ENCODE measurements at places on chromosomes 1 and 21.

DNA sequence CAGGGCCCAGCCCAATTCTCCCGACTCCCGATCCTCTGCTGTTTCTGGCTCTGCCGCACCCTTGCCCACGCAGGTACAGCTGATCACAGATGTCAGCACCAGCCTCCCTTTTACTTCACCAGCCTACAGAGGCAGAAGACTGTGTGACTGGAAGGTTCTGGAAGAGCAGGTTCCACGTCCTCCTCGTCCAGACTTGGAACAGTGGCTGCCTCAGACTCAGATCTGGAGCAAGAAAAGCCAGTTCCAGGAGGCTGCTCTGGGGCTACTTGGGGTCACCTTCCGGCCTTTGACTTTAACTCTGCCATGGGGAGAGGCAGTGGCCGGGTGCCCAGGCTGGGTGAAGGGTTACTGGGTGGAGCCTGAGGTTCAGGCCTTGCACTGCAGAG is 16.1 kb upstream of the KLHDC7A start:
- DNase-seq: no peak

DNA sequence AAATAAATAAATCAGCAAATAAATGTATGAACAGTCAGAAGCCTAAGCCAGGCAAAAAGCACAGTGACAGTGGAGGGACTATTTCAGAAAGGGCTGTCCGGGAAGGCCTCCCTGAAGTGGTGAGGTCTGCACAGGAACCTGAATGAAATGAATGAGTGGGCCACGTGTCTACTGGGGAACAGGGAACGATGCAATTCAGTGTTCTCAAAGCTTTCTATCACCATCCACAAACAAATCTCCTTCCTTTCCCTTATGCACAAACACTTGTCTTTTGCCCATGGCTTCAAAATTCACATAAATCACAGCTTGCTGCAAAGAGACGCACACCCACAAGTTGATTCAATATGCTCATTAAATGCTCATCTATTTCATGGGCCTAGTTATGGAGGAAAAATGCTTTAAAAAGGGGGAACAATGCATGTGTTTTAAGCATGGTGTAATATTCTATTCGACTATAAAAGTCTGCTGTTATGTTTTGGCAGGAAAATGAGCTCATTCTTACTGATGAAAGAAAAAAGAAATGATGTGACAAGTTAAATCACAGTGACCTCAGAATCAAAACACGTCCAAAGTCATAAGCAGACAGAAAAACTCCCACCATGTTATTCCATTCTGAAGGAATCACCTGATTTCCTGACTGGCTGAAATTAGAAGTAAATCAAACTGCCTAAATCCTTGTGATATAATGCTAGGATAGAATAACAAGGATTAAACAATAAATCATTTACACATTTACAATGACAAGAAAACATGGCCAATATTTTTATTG is 21.6 kb downstream of the URB1 start:
- DNase-seq: no peak

GRCh38 chr1:44808063-44808937 is at the start of gene BTBD19:
BTBD19 (plus strand) TSS chr1:44808523; CDS start chr1:44808821, 298 bp downstream.
- DNase-seq: peak; percentile 87

GRCh38 chr1:117674521-117675400 is 68.9 kb downstream of the TENT5C start:
- DNase-seq: peak; percentile 41

- no peak for DNase-seq
Observed at GRCh38 chr1:167791281-167792187, 69.8 kb downstream of the MPZL1 start.

DNA sequence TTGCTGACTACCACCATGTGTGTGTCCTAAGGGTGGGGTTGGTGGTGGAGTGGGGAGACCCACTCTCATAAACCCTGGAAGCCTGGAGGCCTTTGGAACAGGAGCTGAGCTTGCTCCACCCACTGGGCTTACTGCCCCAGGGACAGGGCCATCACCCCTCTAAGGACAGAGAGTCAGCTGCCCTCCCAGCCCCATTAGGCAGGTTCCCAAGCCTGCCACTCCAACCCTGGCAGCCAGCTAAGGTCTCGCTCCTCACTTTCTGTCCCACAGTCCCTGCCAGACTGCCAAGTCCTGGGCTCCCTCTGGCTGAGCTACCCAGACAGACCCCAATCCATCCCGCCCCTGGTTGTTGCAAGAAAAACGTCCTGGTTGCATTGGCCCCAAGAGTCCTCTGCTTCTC is 3.8 kb downstream of the NT5C1A start:
- DNase-seq: no peak

- DNase-seq: no peak
Observed at GRCh38 chr1:44605914-44606615, 68.2 kb downstream of the TMEM53 start.

- no peak for DNase-seq
Observed at GRCh38 chr1:15158506-15159165, 5.1 kb downstream of the TMEM51 start.

DNA sequence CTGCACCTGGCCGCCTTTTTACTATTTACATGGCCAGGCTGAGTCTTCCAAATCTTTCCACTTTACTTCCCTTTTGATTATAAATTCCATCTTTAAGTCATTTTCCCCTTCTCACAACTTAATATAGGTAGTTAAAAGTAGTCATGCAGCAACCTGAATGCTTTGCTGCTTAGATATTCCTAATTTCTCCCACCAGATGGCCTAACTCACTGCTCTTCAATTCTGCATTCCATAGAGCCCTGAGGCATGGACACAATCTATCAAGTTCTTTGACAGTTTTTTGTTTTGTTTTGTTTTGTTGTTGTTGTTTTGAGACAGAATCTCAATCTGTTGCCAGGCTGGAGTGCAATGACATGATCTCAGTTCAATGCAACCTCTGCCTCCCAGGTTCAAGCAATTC is 21.7 kb upstream of the FAAH start:
- DNase-seq: no peak

DNA sequence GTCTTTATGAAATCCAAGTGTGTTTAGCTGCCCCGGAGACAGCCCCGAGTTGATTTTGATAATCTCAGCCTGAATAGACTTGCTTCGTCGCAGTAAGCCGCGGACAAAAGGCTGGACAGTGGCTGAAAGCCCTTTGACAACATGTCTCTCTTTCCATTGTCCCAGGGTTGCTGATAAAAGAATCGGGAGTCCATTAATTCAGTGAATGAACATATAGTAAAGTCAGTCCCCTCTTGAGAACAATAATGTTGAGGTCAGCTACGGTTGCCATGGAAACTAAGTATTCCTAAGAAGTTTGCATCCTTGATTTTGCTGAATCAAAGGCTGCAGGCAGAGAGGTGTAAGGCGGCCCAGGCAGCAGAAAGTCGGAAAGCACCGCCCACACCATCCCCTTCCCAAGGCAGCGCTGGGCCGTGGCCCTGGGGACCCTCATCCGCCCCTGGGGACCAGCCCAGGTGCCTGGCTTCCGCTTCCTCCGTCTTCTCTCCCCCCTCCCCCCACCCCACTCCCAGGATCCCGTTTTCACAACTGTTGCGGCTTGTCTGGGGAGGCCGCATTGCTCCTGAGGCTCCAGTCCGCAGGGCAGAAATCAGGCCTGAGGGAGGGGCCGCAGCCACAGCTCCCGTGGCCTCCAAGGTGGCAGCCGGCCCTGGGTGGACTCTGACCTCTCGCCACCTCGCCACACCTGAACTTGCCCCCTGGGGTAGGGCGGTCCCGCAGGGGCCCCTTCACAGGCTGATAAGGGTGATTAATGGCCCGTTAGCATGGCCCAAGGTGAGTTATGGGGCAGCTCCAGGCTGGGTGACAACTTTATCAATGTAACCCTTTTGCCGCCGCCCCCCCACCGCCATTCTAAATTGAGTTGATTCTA is 180.9 kb downstream of the PRDM16 start:
- no peak for DNase-seq

DNA sequence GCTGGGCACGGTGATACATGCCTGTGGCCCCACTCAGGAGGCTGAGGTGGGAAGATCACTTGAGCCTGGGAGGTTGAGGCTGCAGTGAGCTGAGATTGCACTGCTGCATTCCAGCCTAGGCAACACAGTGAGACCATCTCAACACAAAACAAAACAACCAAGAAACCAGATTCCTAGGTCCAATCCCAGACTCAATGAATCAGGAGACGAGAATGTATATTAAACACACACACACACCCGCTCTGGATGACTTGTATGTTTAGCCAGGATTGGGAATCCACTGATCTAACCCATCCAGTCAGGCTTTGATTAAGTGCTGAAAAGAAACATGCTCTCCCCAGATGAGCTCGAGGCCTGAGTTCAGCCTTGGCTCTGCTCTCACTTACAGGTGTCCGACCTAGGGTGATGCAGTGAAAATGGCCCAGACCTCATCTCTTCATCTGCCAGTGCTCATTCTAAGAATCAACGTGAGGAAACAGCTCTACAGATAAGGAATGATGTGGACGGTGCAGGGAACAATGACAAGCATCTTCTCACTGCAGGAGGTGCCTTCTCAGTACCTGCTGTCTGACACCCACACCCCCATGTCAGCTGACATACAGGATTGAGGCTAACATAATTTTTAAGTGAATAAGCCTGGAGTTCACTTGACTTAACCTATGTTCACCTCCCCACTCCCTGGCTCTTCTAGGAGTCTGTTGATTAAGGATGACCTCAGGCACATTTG is 15.3 kb upstream of the SRSF4 start:
- DNase-seq: no peak

DNA sequence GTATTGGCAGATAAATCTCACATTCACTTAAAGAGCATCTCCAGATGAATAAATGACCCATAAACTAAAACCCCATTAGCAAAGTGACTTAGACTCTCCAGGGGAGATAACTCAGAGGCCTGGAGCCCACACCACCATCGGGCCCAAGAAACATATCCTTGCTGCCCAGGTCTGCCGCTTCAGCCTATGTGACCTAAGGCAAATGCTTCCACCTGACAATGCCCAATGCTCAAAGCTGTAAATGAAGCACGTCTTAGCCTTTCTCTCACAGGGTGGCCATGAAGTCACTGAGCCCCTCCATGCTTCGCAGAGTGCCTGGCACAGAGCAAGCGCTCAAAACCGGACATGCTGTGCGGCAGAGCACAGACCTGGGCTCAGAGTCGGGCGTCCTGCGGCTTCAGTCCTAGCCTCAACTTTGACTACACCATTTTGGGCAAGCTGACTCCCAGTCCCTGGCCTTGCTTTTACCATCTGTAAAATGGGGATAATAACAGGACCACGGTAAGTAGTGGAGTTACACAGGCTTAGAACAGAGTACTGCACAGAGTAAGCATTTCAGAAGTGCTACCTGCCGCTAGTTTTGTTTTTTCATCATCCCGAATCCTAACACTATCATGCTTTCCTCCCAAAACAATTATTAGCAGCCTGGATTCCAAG is 23.7 kb downstream of the NOL9 start:
- no peak for DNase-seq

GRCh38 chr1:109208394-109208793 is 5.3 kb upstream of the SARS1 start:
- no peak for DNase-seq

DNA sequence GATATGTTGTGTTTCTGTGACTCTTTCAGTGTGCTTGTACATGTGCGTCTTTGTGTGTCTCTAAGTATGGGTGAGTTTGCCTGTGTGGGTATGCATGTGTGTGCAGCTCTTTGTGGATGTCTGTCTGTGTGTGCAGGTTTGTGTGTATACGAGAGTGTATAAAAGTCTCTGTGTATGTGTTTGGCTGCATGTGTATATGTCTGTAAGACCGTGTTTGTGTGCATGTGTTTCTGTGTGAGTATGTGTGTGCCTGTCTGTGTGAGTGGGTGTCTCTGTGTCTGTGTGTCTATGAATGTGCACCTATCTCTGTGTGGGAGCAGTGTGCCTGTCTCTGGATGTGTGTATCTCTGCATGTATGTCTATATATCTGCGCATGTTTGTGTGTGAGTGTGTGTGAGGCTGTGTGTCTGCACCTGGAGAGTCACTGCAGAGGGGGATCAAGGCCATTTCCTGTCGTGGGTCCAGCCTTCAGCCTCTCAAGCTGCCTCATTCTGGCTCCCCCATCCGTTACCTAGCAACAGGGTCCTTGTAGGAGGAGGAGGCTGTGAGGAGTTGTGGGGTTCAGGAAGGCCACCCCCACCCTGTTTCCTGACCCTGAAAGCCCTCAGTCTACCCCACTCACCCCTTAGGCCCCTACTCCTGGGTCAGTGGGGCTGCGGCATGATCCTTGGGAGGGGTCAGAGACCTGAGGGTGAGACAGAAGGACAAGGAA is 10.4 kb downstream of the FGR start:
- no peak for DNase-seq

DNA sequence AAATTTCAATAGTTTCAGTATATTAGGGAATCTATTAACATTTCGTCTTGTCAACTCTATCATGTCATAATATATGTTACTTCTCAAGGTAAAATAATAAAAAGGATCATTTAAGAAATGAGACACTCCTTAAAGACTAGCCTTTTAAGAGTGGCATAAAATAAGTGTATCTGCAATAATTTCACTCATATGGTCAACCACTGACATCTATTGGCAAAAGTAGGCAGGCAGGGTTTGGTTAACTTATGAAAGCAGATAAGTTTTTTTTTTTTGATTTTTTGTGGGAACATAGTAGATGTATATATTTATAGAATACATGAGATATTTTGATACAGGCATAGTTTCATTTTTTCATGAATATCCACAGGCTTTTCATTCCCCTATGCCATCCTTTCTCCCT is 5.5 kb upstream of the RGS21 start:
- no peak for DNase-seq

- DNase-seq: no peak
Observed at GRCh38 chr1:10830961-10831668, 34.7 kb upstream of the CASZ1 start.

GRCh38 chr1:218546314-218546713 is 201.2 kb downstream of the TGFB2 start:
- DNase-seq: no peak

GRCh38 chr21:32412162-32413014 is at the start of gene EVA1C:
EVA1C (plus strand) TSS chr21:32412706; CDS start chr21:32412854, 148 bp downstream.
- peak; percentile 83 for DNase-seq

GRCh38 chr1:167893798-167894197 is 20.1 kb downstream of the ADCY10 start:
- DNase-seq: no peak

DNA sequence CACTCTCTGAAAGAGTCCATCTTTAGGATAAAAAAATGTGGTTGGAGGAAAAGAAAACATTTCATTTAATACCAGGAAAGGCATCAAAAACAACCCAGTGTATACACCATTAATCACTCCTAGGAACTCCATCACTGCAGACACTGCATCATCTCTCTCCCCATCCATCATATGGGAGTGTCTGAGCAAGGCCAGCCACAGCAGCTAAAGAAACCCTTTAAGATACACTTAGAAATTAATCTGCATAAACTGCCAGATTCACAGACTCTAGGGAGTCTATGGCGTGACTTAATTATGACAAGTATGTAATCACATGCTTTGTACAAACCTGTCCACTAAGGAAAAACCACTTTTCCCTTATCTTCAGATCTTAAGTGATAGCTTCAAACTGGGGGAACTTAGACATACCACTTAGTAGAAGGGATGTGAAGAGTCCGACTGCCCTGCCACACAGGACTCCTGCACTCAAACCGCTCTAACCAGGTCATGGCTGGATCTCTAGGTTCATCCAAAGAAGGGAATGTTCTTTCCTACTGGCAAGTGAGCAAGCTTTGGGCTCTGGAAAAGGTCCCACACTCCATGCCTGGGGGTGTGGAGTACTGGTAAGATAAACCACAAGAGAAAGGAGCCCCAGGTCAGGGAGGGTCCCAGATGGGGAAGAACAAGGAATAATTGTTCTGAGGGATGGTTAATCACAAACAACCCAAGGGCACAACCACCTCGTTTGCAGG is 61.0 kb upstream of the C8B start:
- DNase-seq: no peak

GRCh38 chr1:24443241-24443656 is 27.6 kb downstream of the NIPAL3 start:
- no peak for DNase-seq

- DNase-seq: no peak
Observed at GRCh38 chr1:7319196-7319595, 451.9 kb upstream of the VAMP3 start.

GRCh38 chr1:213179784-213180183 is 128.7 kb downstream of the RPS6KC1 start:
- no peak for DNase-seq

Data from stimulated activated CD4-positive, alpha-beta T cell treated with anti-CD3 and anti-CD28 coated beads, Interleukin-4, amount 100 ng/mL, for 4 hours (primary cell).